ENCODE measurements at places on chromosomes 5 and 9.

DNA sequence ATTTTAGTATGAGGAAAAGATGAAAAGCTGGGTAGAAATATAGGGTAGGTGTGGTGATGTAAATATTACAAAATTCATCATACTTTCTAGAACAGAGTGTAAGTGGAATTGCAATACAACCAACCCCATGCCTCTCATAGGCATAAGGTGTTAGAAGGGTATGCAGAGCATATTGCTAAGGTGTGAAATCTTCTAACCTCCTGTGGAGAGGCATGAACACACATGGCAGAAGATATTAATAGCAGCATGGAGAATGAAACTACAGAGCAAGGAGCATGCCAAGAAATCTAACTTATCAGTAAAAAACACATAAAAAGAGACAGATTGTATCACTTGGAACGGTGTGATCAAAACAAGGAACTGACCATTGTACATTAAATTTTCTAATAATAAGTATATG, 441.5 kb downstream of the CDH18 start:
- DNase-seq, result no peak

GRCh38 chr9:19269582-19269981, 39.1 kb downstream of the DENND4C start:
- DNase-seq, result no peak

DNA sequence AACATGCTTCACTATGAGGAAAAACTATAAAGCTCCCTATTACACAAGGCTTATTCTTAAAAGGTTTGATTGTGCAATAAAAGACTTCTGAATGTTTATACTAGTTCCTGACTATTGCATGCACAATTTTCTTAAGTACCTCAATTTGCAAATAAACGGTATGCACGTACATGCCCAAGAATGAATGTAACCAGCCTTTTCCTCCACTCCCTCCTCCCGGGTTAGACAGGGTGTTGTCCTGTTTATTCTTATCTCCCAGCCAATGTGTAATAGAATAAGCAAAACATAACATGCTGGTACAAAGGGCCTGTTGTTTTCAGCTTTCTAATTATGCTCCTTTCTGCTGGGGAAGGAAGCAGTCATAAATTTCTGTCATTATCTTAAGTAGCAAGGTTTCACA, 79.1 kb downstream of the AOPEP start:
- DNase-seq, result no peak

DNA sequence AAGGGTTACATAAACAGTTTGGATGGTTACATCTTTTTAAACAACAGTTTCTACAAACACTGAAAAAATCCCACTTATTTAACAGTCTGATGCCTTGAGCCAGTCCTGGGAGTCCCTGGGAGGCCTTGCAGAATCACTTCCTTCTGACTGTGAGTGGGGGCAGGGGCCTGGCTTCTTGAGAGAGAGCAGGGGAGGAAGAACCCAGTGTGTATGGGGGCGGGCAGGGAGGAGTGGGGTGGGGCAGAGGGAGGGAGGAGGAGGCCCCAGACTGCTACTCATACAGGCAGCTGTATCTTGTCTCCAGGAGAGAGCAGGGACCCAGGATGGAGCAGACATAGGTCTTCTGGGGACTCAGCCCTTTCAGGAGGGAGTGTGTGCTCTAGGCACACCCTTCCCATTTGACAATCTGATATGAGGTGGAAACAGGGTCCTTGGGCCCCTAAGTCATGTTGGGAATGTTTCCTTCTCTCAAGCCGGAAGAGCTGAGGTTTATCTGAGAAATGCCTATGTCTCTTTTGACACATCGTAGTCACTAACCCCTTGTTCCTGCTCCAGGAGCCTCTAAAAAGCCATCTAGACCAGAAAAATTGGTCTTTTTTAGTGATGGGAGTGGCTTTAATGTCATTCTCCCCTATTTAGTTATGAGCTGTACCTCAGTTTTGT, 52.8 kb downstream of the IRF1 start:
- DNase-seq, result no peak

- DNase-seq, result no peak
Observed at GRCh38 chr5:135833961-135834638, 363 bp upstream of the SLC25A48 start.
